ENCODE measurements at places on chromosomes 7 and 10. TPM values are rescaled to one million over a fixed set of nuclear protein-coding genes. Genes with fewer than 3 reads are reported as not detected.

The ICA1 gene
- polyA plus RNA-seq, result not detected

The TLL2 gene
- 0.71 TPM for polyA plus RNA-seq

The IDI2 gene
- polyA plus RNA-seq, result not detected

The FASTK gene
- 111 TPM for polyA plus RNA-seq

The UCN3 gene
- not detected for polyA plus RNA-seq

The ARHGAP22 gene
- polyA plus RNA-seq, result 42.4 TPM

The GALNT17 gene
- polyA plus RNA-seq, result not detected

The LRRC17 gene
- 0.22 TPM for polyA plus RNA-seq

The TTYH3 gene
- polyA plus RNA-seq, result 43.5 TPM

The EIF5AL1 gene
- polyA plus RNA-seq, result 6.1 TPM

The ACHE gene
- polyA plus RNA-seq, result not detected
